ENCODE measurements at places on chromosomes 3 and 15.

DNA sequence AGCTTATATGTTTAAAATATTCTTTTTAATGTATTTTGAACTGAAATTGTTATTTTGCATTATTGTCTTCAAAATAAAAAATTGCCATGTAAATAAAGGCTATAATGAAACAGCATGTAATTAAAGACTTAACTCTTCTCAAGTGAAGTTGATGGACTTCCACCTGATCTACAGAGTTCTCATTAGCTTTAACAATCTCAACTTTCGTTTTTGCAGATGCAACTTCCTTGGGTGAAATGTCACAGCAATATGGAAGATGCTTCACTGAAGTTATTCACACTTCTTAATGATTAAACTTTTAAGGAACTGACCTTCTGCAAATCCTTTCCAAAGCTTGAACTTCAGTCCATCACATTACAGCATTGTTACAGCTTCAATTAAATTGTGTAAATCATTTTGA lies 63.6 kb downstream of the OSTN start:
- no peak for DNase-seq

GRCh38 chr3:116417151-116417550 lies 28.1 kb downstream of the LSAMP start:
- DNase-seq = no peak

- no peak for DNase-seq
Measured at GRCh38 chr3:46416811-46417510, 9.9 kb downstream of the CCRL2 start.

- no peak for DNase-seq
Measured at GRCh38 chr3:184237211-184237610, 7.8 kb downstream of the VWA5B2 start.

- DNase-seq = no peak
Measured at GRCh38 chr3:89964347-89964746, 856.9 kb downstream of the EPHA3 start.

- DNase-seq = no peak
Measured at GRCh38 chr15:36688310-36689011, 109.0 kb downstream of the CDIN1 start.

GRCh38 chr15:22861161-22861560 lies 22.7 kb downstream of the NIPA2 start:
- DNase-seq = no peak

DNA sequence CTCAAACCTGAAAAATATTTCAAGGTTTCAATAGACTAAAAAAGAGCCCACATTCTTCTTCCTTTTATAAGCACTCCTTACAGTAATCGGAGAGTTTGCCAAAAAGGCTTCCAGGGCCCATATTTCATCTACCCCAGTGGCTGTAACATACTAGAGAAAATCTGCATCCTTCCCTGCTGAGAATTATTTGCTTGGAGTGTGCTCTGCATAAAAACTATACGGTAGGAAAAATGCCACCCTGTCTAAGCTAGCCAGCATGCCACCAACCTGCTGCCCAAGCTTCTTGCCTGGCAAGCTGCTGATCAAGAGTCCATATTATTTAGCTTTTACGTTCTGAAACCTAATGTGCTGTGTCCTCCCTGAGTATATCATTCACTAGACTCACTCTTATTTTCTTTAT lies 107.1 kb downstream of the FGF12 start:
- no peak for DNase-seq

GRCh38 chr3:194991338-194991654 lies 279.7 kb downstream of the XXYLT1 start:
- no peak for DNase-seq

DNA sequence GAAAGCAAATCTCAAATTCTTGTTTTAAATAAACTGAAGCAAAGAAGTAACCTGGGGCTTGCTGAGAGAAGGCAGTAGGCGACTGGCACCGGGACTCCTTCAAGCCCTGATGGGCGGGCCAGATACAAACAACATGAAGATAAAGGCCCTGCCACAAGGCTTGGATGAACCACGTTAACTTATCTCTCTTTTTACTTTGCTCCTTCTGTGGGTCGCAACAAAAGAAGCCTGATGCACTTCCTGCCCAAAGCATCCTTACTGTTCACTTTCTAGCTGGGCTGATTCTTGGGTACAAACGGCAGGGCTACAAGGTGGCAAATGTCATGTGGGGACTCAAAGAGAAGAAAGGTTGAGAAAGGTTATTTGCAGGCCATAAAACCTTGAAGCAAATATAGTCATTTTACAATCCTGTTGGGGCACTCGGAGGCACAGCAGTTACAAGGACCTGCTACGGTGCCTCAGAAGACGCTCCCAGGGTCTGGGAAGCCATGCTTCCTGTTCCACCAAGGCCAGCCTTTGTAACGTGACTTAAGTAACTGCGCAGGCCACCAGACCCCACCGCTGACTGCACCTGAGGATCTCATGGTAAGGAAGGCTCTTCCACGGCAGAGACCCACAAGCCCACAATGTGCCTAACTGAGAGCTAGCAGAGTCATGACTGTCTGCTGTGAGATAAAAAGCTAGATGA lies 71.1 kb downstream of the CHSY1 start:
- DNase-seq = no peak

- no peak for DNase-seq
Measured at GRCh38 chr3:45762647-45763302, 33.6 kb downstream of the SLC6A20 start.

DNA sequence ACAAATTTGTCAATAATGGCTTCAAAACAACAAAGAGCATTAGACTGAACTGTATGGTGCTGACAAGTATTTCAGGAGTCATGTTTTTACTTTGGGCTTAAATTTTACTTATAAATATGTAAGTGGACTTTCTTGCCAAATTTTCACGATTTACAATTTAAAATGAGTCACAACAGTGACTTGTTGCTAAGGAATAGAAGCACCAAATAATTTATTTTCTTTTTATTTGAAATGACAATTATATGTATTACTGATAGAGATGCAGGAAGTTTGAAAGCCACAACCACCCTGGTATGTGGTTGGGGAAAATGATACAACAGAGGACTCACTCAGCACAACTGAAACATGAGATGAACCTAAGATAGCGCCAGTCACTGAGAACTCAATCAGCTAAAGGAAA lies 90.3 kb downstream of the FMN1 start:
- no peak for DNase-seq

DNA sequence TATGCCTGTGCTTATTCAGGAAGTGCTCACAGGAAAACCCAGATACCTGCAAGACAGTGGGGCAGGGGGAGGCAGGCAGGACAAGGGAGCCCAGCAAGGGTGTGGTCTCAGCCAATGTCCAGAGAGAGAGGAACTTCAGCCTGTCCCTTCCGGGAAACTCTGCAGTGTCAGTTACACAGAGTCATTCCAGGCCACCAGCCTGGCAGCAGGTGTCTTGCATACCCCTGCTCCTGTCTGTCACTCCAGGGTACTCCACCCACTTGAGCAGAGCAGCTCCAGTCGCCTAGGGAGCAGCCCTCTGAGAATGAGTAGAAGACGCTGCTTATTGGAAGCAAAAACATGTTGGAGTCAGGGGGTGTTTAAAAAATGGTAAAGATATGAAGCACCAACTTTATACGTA lies 431.2 kb upstream of the RGMA start:
- DNase-seq = no peak

DNA sequence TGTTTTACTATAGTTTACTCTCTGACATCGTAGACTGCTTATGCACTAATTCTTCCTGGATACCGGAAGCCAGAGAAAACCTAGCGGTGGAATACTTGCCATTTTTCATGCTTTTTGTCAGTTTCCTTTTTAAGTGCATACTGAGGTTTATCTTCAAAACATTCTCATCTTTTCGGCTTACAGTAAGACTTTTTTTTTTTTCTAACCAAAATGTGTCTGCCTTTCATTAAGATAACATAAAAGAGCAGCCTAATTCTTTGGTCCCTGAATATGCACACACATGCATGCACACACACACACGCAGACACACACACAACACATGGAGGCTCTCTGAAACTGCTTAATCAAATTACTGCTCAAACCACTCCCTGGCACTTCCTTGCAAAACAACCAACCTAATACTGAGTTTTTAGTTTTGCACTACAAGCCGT lies 1.3 kb downstream of the ZNF445 start:
- DNase-seq = no peak

DNA sequence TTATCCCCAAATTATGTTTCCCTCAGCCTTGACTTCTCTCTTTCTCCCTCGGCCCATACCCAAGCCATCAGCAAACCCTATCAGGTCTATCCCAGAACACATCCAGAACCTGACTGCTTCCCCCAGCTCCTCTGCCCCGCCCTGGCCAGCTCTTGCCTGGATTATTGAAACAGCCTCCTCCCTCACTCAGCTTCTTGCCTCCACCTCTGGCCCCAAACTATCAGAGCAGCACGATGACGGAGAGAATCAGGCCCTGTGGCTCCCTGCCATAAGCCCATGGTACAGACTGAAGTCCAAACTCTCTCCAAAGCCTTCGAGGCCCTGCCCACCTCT lies 105.3 kb upstream of the LINGO1 start:
- DNase-seq = no peak

- no peak for DNase-seq
Measured at GRCh38 chr3:116253511-116253910, 191.8 kb downstream of the LSAMP start.

- no peak for DNase-seq
Measured at GRCh38 chr3:47870702-47871260, 67.8 kb downstream of the DHX30 start.

GRCh38 chr15:57516327-57517029 lies 75.2 kb upstream of the MYZAP start:
- no peak for DNase-seq

GRCh38 chr3:13352621-13353131 lies 67.4 kb downstream of the NUP210 start:
- no peak for DNase-seq

- DNase-seq = no peak
Measured at GRCh38 chr15:81339851-81340250, 15.9 kb upstream of the STARD5 start.

GRCh38 chr3:72768006-72768441 lies 80.2 kb downstream of the SHQ1 start:
- no peak for DNase-seq

DNA sequence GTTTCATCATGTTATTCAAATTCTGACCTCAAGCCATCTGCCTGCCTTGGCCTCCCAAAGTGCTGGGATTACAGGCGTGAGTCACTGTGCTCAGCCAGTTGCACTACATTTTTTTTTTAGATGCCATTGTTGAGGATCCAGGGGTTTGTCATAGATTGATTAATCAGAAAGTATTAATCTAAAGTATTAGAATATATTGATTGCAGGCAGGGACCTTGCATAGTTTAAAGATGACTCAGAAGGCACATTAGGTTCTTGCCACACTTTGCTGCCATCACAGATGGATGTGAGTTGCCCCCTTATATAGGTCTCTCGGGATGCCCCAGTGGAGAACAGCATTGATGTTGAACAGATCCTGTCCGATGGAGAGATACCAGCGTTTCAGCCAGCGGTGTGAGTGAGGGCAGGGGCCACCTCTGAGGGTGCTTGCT lies 41.1 kb downstream of the IGF1R start:
- DNase-seq = no peak

- DNase-seq = no peak
Measured at GRCh38 chr3:48528754-48529153, 24.8 kb upstream of the SHISA5 start.

DNA sequence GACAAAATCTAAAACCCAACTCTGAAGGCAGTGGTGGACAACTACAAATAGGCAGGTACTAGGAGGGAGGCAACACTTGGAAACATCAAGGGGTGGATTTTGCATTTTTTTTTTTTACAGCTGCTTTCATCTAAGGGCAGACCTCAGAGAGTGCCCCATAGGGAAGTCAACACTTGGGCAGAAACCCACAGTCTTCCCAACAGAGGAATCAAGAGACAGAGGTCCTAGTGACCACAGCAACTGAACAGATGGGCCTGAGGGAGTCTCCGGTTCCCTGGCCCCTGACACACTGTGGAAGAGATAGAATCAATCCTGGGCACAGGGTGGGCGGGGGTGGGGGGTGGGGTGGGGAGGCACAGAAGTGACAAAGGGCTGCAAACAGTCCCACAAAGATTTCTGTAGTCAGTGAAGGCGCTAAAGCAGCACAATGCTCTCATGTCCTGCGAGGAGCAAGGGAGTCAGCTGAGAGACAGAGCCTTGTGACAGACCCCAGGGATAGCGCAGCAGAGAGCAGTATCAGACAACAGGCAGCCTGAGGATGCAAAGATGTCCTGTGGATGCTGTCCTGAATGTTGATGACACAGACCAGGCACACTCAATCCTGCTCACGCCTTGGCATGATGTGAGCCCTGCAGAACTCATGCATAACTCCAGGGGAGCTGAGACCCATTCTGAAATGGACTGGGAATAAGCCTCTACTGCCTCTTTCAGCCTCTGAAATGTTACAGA lies 6.9 kb upstream of the RFTN1 start:
- DNase-seq = no peak

DNA sequence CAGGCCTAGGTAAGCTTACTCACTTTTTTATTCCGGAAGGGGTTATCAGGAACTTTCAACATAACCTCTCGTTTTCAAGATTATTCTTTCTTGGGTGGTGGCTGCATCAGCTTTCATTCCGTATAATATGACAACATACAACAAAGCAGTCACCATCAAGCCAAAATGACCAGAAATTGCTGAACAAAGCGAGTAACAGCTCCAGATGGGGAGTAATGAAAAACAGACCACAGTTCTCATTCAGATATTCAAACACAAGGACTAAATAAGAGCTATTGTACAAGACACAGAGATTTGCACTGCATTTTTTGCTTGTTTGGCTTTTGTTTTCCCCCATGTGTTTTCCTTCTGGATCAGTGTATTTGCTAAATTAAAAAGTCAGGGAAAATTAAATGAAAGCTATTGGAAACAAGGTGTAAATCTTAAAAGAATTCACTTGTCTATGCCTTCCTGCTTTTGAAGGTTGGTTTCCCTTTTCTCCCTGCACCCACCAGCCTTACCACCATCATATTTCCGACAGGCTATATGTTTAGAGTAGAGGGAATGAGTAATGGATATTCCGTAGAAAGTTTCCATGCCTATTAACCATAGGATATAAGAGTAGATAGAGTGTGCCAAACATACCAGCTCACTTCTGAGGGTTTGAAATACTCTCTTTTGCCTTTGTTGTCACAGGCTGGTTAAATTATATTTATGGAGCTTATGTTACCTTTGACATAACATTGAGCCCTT lies 213.6 kb downstream of the RBMS3 start:
- DNase-seq = no peak

All from DMS153 (cell line).